ENCODE measurements at places on chromosomes 1 and 21.
A peak's percentile ranks its signal among the peaks of the same experiment; 100 is the strongest.

DNA sequence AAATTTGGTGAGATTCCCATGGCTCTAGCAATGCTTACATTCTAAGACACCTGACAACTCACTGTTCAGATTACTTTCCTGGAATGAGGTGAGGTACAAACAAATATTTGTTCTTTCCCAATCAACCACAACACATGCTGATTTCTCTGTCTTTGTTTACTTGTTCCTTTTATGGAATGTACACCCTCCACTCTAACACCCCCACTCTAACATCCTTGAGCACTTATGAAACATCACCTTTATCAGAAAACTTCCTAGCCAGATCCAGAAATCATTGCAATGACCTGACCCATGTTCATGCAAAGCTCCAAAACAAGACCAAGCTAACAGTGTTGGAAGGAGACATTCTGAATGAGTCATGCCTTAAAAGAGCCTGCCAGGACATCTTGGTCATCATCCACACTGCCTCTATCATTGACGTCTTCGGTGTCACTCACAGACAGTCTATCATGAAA, 35.5 kb downstream of the HSD3B1 start:
- no peak for DNase-seq

GRCh38 chr1:46136711-46137110, 4.3 kb upstream of the PIK3R3 start:
- no peak for DNase-seq

- no peak for DNase-seq
Measured at GRCh38 chr1:8212580-8213031, 105.3 kb upstream of the SLC45A1 start.

DNA sequence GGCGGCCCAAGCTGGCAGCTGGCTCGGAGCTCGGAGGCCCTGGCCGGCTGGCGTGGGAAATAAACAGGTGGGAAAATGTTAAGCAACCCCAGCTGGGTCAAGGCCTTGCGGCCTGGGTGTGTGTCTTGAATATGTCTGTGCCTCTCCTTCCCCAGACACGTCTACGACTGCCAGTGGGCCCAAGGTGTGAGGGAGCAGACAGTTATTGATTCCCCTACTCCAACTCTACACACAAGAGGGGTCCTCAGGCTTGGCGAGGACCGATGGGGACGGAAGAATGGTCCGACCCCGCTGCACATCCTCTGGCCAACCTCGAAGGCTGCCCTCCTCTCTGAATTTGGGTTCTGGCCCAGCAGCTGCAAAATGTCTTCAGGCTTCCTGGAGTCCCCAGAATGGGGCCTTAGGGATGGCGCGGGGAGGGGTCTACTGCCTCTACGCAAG, 2.2 kb downstream of the IL22RA1 start:
- DNase-seq = no peak

GRCh38 chr1:76799700-76800099, 67.6 kb upstream of the ST6GALNAC5 start:
- DNase-seq = no peak

DNA sequence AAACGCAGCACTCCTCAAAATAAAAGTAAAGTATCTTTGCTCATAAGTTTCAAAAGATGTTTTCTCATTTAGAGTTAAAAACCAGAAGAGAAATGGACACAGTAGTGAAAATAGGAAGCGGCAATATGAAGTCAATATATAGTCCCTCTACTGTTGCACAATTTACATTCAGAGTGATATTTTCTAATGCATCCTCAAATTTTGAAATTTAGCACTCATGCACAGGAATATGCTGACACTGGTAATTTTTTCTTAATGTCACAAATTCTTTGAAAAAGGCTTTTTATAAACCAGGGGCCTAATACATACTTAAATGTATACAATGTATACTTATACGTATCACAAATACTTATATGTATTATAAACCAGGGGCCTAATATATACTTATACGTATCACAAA, 19.5 kb downstream of the ST7L start:
- DNase-seq = no peak

DNA sequence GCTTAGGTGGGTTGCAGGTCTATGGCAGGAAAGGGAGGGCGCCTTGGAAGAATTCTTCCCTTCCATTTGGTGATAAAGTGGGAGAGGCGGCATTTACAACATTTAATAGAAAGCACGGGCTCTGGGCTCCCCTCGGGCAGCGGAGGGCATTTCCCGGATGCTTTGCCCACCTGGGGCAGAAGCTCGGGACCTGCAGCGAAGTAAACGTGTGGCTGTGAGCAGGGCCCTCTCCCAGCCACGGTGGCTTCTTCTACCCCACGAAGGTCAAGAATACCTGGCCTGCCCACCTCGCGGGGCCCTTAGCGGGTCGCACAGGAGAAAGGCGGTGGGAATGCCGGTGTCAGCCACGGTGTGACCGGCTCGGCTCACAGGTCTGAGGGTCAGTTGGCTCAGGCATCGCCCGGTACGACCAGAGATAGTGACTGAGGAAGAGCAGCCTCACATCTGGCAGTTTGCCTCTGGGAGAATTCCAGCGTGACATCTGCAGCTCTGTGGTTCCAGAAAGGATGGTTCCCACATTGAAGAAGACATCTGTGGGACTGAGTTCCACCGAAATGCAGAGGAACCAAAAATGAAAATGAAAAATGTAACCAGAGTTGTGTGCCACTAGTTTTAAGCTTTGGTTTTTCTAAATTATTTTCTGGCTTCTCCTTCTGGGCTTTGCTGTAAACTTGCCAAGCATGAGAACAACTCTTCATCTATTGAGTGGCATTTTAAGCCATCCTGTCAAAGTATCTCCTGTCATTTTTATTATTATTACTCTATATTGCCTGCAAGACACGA, 720 bp upstream of the F3 start:
- no peak for DNase-seq

GRCh38 chr21:16028142-16028541, 298.4 kb downstream of the USP25 start:
- DNase-seq = no peak

GRCh38 chr1:205375835-205376545, 19.3 kb upstream of the KLHDC8A start:
- DNase-seq = no peak

DNA sequence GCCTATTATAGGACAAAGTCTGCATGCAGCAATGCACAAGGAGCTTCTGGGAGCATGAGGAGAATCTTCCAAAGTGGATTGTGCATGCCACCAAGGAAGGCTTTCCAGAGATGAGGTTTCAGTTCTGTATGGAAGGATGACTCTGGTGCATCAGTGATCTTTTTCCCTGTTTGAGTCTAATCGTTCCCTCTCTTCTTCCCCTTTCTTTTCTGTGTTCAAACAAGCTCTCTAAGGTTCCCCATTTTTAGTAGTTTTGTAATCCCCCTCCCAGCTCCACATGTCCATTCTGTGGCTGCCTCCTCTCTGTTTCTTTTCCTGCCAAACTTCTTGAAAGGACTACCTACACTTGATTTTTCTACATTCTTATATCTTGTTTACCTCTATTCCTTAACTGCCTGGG, 43.3 kb upstream of the USP25 start:
- no peak for DNase-seq

DNA sequence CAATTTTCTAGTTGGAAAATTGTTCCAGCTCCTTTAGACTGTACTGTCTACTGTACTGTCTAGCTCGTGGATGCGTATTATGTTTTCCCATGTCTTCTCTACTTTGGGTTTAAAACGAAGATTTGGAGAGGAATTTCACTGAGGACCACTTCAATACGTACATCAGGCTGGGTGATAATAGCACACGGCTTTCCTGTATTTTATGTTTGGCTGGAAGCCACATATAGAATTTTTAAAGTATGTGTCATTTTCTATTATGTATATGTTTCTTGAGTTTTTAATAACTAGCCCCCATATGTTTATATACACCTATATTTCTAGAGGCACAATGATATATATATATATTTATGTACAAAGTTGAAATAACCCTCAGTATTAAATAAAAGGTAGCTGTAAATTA, 226.4 kb downstream of the GREM2 start:
- no peak for DNase-seq

DNA sequence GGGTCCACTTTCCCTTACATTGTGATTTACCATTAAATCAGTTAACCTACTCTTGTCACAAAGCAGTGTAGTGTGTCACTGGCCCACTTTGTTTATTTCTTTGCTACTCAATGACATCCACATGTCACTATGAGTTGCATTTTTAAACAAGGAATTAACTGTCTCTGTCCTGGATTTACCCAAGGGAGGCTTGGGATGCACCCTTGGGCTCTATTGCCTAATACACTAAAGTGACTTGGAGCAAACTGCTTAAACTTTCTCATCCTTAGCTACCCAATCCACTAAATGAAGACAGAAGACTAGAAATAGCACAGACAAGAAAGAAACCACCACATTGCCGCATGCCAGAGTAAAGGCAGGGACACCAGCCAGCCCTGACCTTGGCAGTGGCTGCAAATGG, 136.2 kb upstream of the TIAM1 start:
- no peak for DNase-seq

DNA sequence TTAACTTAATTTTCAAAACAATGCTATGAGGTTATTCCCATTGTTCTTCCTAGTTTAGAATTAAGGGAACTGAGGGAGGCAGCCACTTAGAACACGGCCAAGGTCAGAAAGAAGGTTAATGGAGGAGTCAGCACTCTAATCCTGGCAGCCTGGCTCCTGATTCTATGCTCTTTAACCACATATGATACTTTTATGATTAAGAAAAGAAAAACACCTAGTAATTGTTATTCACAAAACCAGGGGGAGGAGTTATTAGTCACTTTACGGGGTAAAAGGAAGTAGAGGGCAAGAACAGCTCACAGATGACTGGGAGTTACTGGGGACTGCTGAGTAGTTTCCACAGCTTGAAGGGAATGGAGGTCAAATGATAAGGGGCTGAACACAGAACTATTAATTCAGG, 38.6 kb downstream of the GADD45A start:
- DNase-seq = peak; percentile 53

DNA sequence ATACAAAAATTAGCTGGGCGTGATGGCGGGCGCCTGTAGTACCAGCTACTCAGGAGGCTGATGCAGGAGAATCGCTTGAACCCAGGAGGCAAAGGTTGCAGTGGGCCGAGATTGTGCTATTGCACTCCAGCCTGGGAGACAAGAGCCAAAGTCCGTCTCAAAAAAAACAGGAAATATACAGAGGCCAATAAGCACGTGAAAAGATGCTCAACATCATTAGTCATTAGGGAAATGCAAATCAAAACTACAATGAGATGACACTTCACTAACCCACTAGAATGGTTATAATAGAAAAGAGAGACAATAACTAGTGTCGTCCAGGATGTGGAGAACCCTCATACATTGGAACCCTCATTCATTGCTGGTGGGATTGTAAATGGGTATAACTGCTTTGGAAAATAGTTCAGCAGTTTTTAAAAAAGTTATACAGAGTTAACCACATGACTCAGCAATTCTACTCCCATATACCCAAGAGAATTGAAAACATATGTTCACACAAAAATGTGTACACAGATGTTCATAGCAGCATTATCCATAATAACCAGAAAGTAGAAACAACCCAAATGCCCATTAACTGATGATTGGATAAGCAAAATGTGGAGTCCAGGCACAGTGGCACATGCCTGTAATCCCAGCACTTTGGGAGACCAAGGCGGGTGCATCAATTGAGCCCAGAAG, 6.4 kb upstream of the E2F2 start:
- no peak for DNase-seq

GRCh38 chr1:28370239-28371009, 884 bp downstream of the PHACTR4 start:
- DNase-seq = peak; percentile 50

GRCh38 chr1:167977245-167977644, 40.4 kb upstream of the MPC2 start:
- DNase-seq = no peak

All from activated CD4-positive, alpha-beta T cell treated with anti-CD3 and anti-CD28 coated beads, Interleukin-10, Interleukin-2, amounts not matched to agents 100 ng/mL and 50 ng/mL, durations not matched to agents 16 hours and 8 hours (primary cell).